ENCODE measurements at places on chromosomes 7 and 10.
A peak's percentile ranks its signal among the peaks of the same experiment; 100 is the strongest.

GRCh38 chr7:1859266-1860035 is 189.4 kb downstream of the ELFN1 start:
- peaks cover 41% of the 10 kb centered on the region for H3K4me1 ChIP-seq
- H3K27me3 ChIP-seq, result no peaks in the 10 kb centered on the region
- H3K4me3 ChIP-seq, result no peak overlapping the region
- H3K27ac ChIP-seq, result no peak overlapping the region
- H3K36me3 ChIP-seq, result peaks cover 16% of the 10 kb centered on the region

- no peak overlapping the region for H3K4me3 ChIP-seq
- H3K36me3 ChIP-seq, result peaks cover 3% of the 10 kb centered on the region
- no peak overlapping the region for H3K27ac ChIP-seq
- peaks cover 68% of the 10 kb centered on the region for H3K27me3 ChIP-seq
- DNase-seq, result no peak
These were observed 62.8 kb downstream of the EGFR start for GRCh38 chr7:55081472-55082227.

GRCh38 chr10:113292743-113293142 is 260.1 kb upstream of the HABP2 start:
- H3K4me3 ChIP-seq, result no peak overlapping the region
- no peaks in the 10 kb centered on the region for H3K36me3 ChIP-seq
- DNase-seq, result no peak
- no peaks in the 10 kb centered on the region for H3K4me1 ChIP-seq
- H3K27me3 ChIP-seq, result no peaks in the 10 kb centered on the region

GRCh38 chr10:127854769-127855590 is 37.8 kb downstream of the CLRN3 start:
- H3K27me3 ChIP-seq, result no peaks in the 10 kb centered on the region
- peaks cover 41% of the 10 kb centered on the region for H3K4me1 ChIP-seq
- H3K4me3 ChIP-seq, result peak overlapping the region; percentile 56
- peak; percentile 33 for DNase-seq

GRCh38 chr7:131443496-131443895 is 112.9 kb downstream of the PODXL start:
- no peaks in the 10 kb centered on the region for H3K27me3 ChIP-seq
- H3K27ac ChIP-seq, result no peak overlapping the region
- peaks cover 36% of the 10 kb centered on the region for H3K36me3 ChIP-seq

DNA sequence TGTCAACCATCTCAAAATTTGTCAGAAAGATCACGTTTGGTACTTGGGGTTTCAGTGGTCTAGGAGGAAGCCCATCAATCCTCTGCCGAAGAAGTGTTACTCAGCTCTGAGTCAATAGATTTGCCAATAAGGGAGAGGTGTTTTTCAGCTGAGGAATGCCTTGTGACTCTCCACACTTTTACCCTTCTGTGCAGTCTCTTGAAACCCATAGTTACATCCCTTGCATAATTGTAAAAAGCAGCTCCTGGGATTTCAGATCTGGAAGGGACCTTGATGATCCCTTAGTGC is 47.5 kb downstream of the INSYN2A start:
- H3K36me3 ChIP-seq, result no peaks in the 10 kb centered on the region
- no peaks in the 10 kb centered on the region for H3K27me3 ChIP-seq
- no peak overlapping the region for H3K27ac ChIP-seq
- H3K4me1 ChIP-seq, result no peaks in the 10 kb centered on the region
- DNase-seq, result no peak

DNA sequence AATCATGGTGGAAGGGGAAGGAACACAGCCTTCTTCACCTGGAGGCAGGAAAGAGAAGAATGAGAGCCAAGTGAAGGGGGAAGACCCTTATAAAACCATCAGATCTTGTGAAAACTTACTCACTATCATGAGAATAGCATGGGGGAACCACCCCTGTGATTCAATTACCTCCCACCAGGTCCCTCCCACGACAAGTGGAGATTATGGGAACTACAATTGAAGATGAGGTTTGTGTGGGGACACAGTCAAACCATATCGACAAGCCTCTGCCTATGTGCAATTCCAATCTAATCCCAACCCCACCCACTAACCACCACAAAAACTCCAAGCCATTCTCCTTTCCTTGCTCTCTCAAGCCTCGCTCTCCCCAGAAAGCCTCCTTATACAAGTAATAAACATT is 69.2 kb downstream of the TAC1 start:
- H3K36me3 ChIP-seq, result no peaks in the 10 kb centered on the region
- H3K4me3 ChIP-seq, result no peak overlapping the region
- no peak overlapping the region for H3K27ac ChIP-seq
- DNase-seq, result no peak
- peaks cover 14% of the 10 kb centered on the region for H3K27me3 ChIP-seq
- no peaks in the 10 kb centered on the region for H3K4me1 ChIP-seq

GRCh38 chr10:52297747-52298146 is 16.3 kb upstream of the DKK1 start:
- H3K4me1 ChIP-seq, result no peaks in the 10 kb centered on the region
- no peak overlapping the region for H3K27ac ChIP-seq
- H3K36me3 ChIP-seq, result no peaks in the 10 kb centered on the region

- H3K4me1 ChIP-seq, result no peaks in the 10 kb centered on the region
- no peaks in the 10 kb centered on the region for H3K36me3 ChIP-seq
- H3K4me3 ChIP-seq, result no peak overlapping the region
- no peaks in the 10 kb centered on the region for H3K27me3 ChIP-seq
- no peak for DNase-seq
These were observed 327.9 kb downstream of the ACTR3B start for GRCh38 chr7:153087498-153087897.

DNA sequence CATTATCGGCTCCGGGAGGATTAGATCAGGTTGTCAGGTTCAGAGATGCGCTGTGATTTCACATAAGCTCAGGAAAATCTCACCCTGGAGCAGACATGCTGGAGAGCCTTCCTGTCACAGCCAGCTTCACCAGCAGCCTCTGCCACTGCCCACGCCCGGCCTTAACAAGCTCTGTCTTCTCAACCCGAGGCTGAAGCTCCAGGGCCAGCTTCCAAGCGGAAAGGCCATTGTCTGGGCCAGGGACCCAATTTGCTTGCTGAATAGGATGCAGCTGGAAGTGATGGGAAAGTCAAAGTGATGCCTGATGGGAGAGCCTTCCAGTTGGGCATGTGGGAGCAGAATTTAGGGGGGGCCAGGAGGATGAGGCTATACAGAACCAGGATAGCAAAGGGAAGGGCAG is 36.3 kb downstream of the C10orf105 start:
- peaks cover 47% of the 10 kb centered on the region for H3K27me3 ChIP-seq

DNA sequence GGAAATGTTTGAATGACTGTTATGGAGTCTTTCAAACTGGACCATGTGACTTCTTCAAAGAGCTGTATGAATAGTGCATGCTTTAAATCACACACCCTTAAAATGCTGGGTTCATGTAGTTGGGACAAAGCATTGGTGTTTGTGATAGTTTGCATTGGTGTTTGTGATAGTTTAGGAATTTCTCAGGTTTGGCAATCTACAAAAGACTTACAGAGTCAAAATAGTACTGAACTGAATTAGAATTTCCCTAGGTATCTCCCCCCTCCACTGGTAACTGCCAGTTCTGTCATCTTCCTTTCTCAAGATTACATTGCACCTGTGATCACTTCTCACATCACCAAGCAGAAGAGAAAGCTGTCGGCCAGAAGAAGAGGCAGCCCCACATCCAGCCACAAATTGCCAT is 261.1 kb downstream of the GATA3 start:
- no peaks in the 10 kb centered on the region for H3K36me3 ChIP-seq
- peaks cover 13% of the 10 kb centered on the region for H3K27me3 ChIP-seq
- no peak overlapping the region for H3K27ac ChIP-seq
- no peak for DNase-seq
- H3K4me3 ChIP-seq, result no peak overlapping the region

DNA sequence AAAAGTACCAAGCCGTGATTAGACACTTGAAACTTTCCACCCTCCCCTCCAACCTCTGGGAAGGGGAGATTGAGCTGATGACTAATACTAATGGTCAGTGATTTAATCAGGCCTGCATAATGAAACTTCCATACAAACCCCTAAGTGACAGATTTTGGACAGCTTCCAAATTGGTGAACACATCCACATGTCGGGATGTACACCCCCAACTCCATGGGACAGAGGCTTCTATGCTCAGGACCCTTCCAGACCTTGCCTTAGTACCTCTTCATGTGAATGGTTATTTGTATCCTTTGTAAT is 4.8 kb downstream of the NUB1 start:
- peaks cover 24% of the 10 kb centered on the region for H3K4me1 ChIP-seq
- peak overlapping the region; percentile 25 for H3K27ac ChIP-seq
- DNase-seq, result no peak
- no peaks in the 10 kb centered on the region for H3K27me3 ChIP-seq

- H3K36me3 ChIP-seq, result no peaks in the 10 kb centered on the region
- DNase-seq, result no peak
- H3K4me1 ChIP-seq, result peaks cover 16% of the 10 kb centered on the region
- no peak overlapping the region for H3K27ac ChIP-seq
These were observed 32.1 kb upstream of the CHST15 start for GRCh38 chr10:124125305-124126116.

DNA sequence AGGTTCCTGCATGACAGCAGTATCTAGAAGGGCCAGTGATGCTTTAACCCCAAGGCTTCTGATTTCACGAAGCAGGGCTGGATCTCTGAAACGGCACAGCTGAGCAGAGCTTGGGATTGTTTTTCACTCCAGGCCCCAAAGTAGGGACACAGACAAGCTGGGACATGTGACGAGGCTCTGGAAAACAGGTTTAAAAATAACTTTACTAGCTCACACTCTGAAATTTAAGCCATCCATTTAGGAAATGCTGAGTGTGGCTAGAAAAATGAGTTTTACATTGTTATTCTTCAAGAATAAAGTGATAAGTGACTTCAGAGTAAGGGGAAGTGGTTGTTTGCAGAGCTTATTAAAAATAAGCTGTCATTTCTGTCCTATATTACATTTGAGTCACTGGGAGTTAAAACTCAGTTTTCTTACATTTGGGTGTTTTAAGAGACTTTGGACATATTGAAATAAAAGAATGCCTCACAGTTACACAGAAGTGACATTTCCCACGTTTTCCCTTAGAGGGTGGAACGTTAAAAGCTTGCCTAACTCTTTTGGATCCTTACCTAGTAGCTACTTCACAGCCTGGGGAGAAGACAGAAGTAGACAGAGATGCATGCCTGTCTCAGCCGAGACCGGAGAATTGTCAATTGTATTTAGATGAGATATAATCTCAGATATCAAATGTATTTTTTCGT is 107.8 kb downstream of the GALNT17 start:
- H3K27ac ChIP-seq, result no peak overlapping the region
- no peak for DNase-seq
- no peaks in the 10 kb centered on the region for H3K27me3 ChIP-seq

GRCh38 chr7:17185690-17186070 is 112.8 kb upstream of the AHR start:
- H3K4me3 ChIP-seq, result peak overlapping the region; percentile 21
- H3K27ac ChIP-seq, result peak overlapping the region; percentile 67
- H3K4me1 ChIP-seq, result peaks cover 12% of the 10 kb centered on the region
- peaks cover 10% of the 10 kb centered on the region for H3K27me3 ChIP-seq
- peak; percentile 5 for DNase-seq
- H3K36me3 ChIP-seq, result no peaks in the 10 kb centered on the region

GRCh38 chr7:112421666-112422486 is 28.4 kb upstream of the IFRD1 start:
- peaks cover 20% of the 10 kb centered on the region for H3K4me1 ChIP-seq
- H3K4me3 ChIP-seq, result no peak overlapping the region
- H3K36me3 ChIP-seq, result no peaks in the 10 kb centered on the region

DNA sequence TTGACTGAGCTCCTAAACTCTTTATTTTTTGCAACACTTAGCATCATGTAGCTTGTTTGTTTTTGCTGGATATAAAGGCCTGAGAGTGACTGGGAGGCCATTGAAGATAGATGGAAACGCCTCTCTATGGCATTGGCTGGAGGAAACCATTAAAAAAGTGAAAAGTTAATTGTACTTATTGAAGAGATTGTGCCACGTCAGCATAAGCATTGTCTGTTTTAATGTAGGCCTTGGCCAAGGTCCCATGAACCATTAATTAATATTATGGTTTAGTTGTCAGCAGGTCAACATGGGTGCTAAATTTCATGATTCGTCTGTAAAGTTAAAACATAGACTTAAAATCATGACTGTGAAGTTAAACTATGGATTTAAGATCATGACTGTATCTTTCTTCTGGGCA is 178.6 kb downstream of the GATA3 start:
- H3K27me3 ChIP-seq, result no peaks in the 10 kb centered on the region
- no peaks in the 10 kb centered on the region for H3K36me3 ChIP-seq
- no peak for DNase-seq

DNA sequence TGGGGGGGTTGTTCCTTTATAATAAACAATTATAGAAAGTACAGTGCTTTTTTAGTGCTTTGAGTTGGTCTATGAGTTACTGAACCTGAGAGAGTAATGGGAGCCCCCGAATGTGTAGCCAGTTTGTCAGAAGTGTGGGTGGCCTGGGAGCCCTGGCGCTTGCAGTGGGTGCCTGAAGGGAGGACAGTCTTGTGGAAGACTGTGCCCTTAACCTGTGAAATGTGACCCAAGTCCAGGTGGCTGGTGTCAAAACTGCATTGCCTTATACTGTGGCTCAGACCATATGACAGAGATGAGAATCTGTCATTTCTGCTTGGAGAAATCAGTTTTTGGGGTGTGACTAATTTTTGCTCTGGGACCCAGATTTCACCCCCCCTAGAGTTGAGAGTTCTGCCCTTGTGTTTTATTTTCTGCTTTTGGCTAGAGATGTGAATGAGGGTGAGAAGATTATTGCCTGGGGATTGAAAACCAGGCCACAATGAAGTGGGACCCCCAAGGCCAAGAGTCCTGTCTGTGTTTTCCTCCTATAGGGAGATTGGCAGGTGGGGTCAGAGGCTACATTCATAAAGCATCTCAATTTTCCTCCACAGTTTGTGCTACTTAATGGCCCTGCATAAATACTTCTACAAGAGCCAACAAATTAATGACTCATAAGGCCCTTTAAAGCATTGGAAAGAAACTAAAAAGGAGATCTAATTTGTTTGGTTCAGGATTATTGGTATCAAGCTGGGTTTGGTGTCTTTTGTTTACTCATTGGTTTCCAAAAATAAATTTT is 24.1 kb upstream of the CARD11 start:
- peaks cover 2% of the 10 kb centered on the region for H3K36me3 ChIP-seq
- DNase-seq, result no peak
- H3K27ac ChIP-seq, result peak overlapping the region; percentile 98
- no peaks in the 10 kb centered on the region for H3K27me3 ChIP-seq
- H3K4me3 ChIP-seq, result peak overlapping the region; percentile 84

DNA sequence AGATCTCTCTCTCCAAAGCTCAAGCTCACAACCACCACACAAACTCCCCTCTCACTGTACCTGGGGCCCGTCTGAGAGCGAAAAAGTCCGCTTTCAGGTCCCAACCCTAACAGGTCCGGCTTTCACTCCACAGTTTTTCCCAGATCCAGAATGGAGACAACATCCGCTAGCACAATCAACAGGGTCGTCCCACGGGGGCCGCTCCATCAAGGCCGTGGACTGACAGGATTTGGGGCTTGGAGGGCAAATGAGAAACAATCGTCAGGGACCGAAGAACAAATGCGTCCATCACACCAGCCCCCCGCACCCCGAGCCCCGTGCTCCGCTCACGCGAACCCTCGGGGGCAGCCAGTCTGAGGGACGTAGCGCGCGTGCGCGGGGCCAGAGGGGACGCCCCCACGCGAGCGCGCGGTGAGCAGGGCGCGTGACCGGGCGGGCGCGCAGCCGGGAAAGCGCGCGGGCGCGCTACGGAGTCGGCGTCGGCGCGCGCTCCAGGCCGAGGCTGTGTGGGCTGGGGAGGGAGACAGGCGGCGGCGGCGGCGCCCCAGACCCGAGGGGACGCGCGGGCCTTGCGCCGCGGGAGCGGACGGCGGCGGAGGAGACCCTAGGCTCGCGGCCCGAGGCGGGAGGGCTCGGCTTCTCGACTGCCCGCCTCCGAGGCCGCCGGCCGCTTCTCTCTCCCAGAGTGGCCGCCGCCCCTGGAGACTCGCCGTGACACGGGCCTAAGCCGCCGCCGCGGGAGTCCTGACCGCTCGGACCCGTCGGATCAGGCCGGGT is at the start of gene SLK:
Gene SLK (plus strand): TSS at position 470 of the 777 bp plus-strand sequence. CDS start 606 bp downstream, outside the sequence.
- H3K27me3 ChIP-seq, result no peaks in the 10 kb centered on the region
- peak; percentile 81 for DNase-seq
- H3K27ac ChIP-seq, result peak within 1 kb of the TSS; percentile 95
- peak within 1 kb of the TSS; percentile 89 for H3K4me3 ChIP-seq
- H3K36me3 ChIP-seq, result no peaks in the 10 kb centered on the region
